Naive thymus-derived CD4-positive, alpha-beta T cell (primary cell): ENCODE measurements at places on chromosomes 2 and 18. TPM values are rescaled to one million over a fixed set of nuclear protein-coding genes. Genes with fewer than 3 reads are reported as not detected.

DNA sequence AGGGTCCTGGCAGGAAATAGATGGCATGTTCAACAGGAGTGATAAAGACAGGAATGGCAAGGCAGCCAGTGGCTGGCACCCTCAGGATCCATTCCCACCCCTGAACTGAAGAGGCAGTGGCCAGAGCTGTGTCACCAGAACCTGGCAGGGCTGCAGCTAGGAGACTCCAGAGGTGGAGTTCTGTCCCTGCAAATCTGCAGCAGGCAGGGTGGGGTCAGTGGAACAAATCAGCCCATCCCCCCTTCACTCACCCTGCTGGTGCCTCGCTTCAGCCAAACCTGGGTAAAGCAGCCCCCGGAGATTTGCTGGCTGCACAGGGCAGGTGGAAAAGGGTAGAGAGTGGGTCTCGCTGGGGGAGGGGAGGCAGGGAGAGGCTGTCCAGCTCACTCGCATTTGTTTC is 12.7 kb downstream of the INPP5D start:
- no peak for DNase-seq

GRCh38 chr2:100130595-100131391 is 11.6 kb downstream of the AFF3 start:
- no peak for DNase-seq

GRCh38 chr18:42950732-42951131 is 164.8 kb downstream of the RIT2 start:
- no peak for DNase-seq

DNA sequence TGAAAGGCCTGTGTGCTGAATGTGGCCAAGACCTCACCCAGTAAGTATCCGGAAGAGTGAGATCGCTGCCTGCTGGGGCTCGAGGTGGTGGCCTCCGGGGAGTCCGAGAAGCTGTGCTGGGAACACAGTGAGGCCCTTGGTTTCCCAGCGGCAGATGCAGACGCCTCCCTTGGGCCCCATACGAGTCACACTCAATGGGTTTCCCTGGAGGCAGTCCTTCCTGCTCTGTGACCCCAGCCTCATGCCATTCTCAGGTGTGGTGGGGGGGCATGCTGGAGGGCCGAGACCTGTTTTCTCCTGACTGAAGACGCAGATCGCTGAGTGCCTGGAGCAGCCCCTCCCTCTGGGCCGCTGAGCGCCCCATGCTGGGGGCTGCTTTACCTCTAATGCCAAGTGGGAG is 15.7 kb downstream of the CTDP1 start:
- no peak for DNase-seq

KLHL29 gene
- 0.59 TPM for polyA plus RNA-seq

GRCh38 chr2:20541294-20541640 is 94.4 kb downstream of the RHOB start:
- no peak for DNase-seq

GRCh38 chr2:92074549-92074898 is 2796.7 kb upstream of the TEKT4 start:
- no peak for DNase-seq

DNA sequence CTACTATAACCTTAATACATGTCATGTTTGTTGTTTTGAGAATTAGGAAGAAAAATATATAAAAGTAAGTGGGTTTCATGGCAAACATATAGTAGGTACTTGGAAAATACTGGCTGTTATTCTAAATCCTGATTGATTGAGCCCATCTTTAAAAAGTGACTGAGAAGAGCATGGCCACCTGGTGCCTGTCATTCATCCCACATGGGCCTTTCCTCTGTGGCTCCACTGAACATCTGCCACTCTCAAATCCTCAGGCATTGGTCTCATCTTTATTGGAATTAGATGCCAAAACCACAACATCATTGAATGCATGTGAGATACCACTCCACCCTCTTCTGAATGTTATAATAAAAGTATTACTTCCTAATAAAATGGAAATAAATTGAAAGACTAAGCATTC is 101.6 kb upstream of the TTN start:
- no peak for DNase-seq

DNA sequence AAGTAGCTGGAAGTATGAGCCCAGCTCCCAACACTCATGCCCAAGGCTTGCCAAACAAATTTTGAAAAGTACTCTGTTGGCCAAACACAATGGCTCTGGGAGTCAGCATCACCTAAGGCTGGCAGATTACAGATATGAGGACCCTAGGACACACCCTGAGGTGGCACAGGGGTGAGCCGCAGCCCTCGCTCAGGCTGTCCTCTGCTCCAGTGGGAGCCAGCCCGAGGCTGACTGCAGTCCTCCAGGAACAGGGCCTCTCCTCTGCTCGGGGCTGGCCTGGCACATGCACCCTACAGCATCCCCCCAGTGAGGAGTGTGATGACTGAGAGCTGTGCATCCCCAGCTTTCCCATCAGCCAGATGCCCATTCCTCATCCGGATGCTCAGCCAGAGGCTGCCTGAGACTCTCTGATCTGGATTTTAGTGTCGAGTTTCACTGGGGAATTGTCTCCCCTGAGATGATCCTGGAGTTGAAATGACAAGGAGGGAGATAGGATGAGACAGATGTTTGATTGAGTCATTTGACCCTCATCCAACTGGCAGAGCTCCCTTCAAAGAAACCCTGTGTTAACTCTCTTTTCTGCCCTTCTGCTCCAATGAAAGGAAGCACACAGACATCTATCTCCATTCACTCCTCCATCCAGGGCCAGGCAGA is 269.3 kb upstream of the NCKAP5 start:
- DNase-seq = no peak

AQP12B gene
- not detected for polyA plus RNA-seq

GPR155 gene
- polyA plus RNA-seq = 10.8 TPM
